Stimulated activated naive CD8-positive, alpha-beta T cell treated with anti-CD3 and anti-CD28 coated beads, Interleukin-15, Interleukin-2, amounts not matched to agents 100 U/mL and 50 U/mL, for 24 hours (primary cell): ENCODE measurements at places on chromosomes 4 and X.

- no peak for DNase-seq
Measured at GRCh38 chrX:128438082-128438481, 385.9 kb upstream of the ACTRT1 start.

- no peak for DNase-seq
Measured at GRCh38 chrX:153320555-153321184, 897 bp downstream of the PNMA6F start.

DNA sequence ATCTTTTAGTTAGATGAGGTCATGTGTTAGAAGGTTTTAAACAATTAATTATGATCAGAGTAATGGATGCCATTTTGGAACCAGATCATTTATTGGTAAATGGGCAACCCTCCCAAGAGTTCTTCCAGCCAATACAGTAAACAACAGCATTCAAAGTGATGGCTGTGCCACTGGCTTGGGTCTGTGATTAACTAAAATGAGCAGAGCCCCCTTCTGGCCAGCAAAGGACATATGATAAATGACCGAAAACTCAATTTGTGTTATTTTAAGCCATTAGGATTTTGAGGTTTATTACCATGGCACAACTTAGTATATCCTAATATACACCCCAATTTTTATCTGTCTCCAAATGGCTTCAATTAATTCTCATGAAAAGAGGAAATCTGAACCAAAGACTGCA lies 90.8 kb upstream of the NPFFR2 start:
- no peak for DNase-seq

- DNase-seq: no peak
Measured at GRCh38 chr4:154634058-154634457, 21.6 kb upstream of the FGG start.

GRCh38 chrX:146224442-146224841 lies 406.8 kb downstream of the SLITRK2 start:
- DNase-seq: no peak

DNA sequence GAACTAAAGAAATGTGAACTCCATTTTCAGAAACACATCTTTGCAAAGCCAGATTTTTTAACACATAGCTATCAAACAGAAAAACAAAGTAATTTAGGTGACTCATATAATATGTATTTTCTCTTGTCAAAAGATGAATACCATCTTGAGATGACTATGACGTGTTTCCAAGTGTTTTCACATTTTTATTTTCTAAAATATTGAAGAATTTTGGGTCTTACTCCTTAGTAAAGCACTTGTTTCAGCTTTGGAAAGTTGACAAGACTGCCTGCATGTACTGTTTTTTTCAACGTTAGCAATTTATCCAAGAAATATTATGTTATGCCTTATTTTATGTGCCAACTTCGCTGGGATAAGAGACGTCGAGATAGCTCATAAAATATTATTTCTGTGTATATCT lies 733.9 kb upstream of the EPHA5 start:
- DNase-seq: no peak
